NCI-H345 (cell line): ENCODE measurements at places on chromosomes 12 and 14.
A peak's percentile ranks its signal among the peaks of the same experiment; 100 is the strongest.

DNA sequence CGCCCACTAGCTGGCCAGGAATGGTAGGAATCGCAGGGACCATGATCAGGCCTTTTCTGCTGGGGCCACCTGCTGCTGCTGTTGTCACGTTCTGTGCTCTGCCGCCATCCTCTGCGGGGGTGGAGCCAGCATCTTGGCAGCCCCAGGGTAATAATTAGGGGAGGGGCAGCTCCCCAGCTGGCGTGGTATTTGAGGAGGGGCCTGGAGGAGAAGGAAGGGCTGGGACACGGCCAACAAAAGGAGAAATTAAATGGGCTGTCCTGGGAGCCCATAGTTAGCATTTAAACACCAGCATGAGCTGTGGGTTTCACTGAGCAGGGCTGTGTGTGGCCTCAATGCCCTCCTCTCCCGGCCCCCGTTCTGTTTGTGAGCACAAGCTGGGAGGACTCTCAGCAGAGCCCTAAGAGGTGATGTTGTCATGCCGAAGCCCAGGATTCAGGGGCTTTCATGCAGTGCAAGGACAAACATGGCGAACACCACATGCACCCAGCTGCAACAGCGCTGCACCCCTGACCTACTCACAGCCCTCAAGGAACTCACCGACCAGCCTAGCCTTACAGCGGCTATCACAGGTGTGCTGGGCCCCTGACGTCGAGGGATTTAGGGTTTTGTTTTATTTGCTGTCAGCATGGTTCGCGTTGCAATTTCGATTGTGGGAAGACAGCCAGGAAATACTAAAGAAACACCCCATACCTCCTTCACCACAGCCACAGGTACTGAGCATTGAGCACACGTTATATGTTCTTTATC lies 324.3 kb downstream of the CACNA1C start:
- DNase-seq, result peak; percentile 81

DNA sequence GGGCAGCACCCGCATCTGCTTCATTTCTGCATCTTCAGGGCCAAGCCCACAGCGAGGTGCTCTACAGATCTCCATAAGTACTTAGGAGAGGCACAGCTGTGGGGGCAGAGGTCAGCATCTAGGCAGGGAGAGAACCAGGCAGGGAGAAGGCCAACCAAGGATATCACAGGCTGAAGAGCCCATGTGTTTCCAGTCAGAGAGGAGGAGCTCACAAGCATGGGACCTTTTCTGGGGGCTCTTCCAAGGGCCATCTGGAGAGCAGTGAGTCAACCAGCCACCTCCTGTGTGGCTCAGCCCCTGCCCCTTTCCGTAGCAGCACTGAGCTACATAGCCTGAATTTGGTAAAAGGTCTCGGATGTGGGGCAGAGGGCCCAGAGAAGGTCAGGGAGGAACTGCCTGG lies 78.5 kb downstream of the ARL6IP4 start:
- no peak for DNase-seq

GRCh38 chr12:67666605-67667004 lies 18.1 kb downstream of the DYRK2 start:
- DNase-seq, result no peak

GRCh38 chr12:98470469-98471082 lies 44.8 kb upstream of the TMPO start:
- DNase-seq, result no peak

DNA sequence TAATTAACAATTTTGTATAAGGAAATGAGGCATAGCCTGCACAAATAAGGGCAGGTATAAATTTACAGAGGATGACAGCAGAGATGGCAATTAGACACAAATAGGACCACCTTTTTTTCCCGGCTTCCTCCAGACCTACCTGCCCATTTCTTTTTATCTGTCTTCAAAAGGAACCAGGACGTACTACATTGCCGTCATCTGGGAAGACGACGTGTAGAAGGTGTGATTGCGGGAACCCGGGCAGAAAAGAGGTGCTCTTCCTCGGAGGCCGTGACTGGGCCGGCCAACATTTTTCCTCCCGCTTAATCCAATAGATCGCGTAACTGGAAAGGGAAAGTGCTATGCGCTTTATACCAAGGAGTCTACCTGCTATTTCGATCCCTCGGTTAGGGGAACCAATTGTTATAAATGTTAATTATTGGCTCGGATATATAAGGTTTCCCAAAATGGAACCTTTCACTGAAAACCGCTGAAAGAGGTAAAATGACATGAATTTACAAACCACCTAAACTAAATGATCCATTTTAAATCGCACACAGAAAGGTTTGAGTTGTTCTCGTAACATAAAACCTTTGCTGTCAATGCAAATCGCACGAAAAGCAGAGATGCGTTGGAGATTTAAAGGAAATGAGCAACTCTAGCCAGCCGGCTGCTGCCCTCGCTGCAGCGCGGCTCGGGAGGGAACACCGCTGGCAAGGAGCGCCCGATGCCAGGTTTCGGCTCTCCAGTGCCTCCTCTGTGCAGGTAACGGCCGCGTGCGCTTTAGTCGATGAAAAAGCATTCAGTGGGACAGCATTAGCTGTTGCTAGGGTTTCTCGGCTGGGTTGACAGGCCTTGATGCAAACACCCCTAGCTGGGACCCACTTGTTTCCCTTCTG lies 2.8 kb upstream of the SIX1 start:
- DNase-seq, result no peak
